ENCODE measurements at places on chromosomes 4 and X.

DNA sequence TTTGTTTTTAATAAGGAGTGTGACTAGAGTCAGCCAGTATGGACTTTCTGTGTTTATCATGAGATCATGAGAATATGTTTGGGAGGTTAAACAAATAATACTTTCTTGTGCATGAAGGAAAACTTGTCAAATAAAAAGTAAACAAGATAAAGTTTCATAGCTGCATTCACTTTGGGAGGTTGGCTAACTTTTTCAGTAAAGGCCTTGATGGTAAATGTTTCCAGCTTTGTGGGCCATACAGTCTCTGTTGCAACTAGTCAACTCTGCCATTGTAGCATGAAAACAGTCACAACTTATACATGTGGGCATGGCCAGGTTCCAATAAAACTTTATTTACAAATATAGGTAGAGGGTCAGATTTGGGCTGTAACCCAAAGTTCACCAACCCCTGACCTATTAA, 150.4 kb downstream of the MID1 start:
- DNase-seq, result no peak

- DNase-seq, result no peak
These were observed 60.8 kb downstream of the REPS2 start for GRCh38 chrX:17007134-17007768.

DNA sequence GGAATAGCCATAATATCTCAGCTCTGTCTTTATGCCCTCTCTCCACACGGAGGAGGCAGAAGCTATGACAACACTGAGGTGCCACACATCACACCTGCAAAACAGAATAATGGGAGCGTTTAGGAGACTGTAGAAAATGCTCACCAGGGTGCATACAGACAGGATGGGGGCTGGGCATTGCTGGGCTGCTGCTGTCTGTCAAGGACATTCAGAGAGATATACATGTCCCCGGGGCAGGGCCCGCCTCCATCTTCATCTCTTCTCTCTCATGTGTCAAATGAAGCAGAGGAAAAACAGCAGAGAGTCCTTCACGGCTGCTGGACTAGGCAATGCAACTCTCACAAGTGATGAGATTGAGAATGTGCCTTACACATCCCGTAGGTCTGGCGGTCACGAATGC, 65.3 kb upstream of the DHRSX start:
- DNase-seq, result no peak

- DNase-seq, result no peak
These were observed 75.8 kb downstream of the RS1 start for GRCh38 chrX:18596096-18596495.

- no peak for DNase-seq
These were observed 29.8 kb downstream of the YY2 start for GRCh38 chrX:21885568-21885967.

DNA sequence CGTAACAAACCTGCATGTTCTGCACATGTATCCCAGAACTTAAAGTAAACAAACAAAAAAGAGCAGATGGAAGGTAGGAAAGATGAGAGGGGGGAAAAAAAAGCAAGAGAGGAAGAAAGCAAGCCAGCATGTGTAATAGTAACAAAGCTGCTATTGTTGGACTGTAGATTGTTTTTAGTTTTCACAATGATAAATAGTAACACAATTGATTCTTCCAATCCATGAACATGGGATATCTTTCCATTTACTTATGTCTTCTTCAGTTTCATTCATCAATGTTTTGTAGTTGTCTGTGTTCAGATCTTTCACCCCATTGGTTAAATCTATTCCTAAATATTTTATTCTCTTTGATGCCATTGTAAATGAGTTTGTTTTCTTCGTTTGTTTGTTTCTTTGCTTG, 85.0 kb upstream of the TBC1D9 start:
- DNase-seq, result no peak

DNA sequence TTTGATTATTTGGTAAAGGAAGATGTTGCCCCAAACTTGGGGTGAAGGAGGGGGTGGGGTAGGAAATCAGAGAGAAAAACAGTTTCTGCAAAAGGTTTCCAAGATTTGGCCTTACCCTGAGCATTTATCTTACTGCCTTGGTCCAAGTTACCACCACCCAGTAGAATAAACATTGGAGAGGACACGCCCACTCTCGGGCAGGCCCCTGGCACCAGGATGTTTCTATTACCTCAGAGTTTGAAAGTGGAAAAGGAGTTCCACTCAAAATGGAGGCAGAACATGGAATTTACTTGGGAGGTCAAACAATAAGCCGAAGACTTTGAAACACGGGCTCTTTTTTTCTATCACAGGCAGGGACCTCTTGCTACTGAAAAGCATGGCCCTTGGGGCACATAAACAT, 113.7 kb downstream of the CHRNA9 start:
- no peak for DNase-seq

Measured in stimulated activated CD8-positive, alpha-beta memory T cell treated with anti-CD3 and anti-CD28 coated beads, Interleukin-2, amount 100 ng/mL, for 48 hours (primary cell).